ENCODE measurements at places on chromosomes 16 and 17.

DNA sequence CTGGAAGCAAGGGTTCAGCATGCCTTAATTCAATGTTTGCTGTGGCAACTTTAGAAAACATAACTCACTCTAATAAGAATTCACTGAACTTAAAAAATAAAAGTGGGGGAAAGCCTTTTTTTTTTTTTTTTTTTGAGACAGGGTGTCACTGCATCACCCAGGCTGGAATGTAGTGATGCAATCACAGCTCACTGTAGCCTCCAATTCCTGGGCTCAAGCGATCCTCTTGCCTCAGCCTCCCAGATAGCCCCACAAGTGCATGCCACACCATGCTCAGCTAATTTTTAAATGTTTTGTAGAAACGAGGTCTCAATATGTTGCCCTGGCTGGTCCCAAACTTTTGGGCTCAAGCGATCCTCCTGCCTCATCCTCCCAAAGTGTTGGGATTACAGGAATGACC, 243.9 kb downstream of the PARN start:
- no peak for DNase-seq

- no peak for DNase-seq
These were observed 2.8 kb downstream of the MYCBPAP start for GRCh38 chr17:50511058-50511457.

DNA sequence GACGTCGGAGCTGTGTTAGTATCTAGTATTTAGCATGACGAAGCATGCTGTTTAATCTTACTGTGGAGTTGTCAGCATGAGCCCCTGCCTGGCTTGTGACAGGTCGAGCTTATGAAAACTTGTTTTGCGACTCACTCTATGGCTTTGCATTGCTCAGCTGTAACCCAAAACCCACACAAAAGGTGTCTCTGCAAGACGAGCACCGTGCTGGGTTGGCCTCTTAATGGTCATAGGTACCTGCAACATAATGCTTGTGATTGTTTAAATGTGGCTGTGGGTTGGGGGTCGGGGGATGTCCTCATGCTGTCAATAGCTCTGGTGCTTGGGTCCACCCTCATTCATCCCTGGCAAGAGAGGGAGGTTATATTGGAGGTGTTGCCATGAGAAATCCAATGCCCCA, 5.4 kb downstream of the NTN1 start:
- DNase-seq: no peak

DNA sequence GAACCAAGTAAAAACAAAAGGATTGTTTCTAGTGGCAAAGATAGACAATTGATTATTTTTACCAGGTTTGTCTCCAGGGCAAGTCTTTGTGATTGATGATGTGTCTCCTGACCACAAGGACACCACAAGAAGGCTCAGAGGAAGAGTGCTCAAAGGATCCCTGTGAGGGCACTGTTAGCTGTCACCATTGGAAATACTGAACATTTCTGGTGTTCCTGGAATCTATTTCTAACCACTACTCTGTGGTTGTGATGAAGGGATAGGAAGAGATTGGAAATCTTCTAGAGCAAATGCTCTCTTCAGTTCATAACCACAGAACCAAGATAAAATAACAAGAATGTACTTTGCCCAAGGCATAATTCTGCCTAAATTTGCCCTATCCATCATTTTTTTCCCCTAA, 15.3 kb downstream of the RNF43 start:
- no peak for DNase-seq

- DNase-seq: no peak
These were observed 22.5 kb upstream of the MYO15B start for GRCh38 chr17:75565066-75565465.

DNA sequence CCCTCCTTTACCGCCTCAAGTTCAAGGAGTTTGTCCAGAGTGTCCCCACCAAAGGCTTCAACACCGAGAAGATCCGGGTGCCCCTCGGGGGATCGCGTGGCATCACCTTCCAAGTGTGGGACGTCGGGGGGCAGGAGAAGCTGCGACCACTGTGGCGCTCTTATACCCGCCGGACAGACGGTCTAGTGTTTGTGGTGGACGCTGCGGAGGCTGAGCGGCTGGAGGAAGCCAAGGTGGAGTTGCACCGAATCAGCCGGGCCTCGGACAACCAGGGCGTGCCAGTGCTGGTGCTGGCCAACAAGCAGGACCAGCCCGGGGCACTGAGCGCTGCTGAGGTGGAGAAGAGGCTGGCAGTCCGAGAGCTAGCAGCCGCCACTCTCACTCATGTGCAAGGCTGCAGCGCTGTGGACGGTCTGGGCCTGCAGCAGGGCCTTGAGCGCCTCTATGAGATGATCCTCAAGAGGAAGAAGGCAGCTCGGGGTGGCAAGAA, 1.1 kb downstream of the ARL4D start:
- no peak for DNase-seq

- DNase-seq: no peak
These were observed 467.3 kb downstream of the PMP22 start for GRCh38 chr17:14797801-14798200.

DNA sequence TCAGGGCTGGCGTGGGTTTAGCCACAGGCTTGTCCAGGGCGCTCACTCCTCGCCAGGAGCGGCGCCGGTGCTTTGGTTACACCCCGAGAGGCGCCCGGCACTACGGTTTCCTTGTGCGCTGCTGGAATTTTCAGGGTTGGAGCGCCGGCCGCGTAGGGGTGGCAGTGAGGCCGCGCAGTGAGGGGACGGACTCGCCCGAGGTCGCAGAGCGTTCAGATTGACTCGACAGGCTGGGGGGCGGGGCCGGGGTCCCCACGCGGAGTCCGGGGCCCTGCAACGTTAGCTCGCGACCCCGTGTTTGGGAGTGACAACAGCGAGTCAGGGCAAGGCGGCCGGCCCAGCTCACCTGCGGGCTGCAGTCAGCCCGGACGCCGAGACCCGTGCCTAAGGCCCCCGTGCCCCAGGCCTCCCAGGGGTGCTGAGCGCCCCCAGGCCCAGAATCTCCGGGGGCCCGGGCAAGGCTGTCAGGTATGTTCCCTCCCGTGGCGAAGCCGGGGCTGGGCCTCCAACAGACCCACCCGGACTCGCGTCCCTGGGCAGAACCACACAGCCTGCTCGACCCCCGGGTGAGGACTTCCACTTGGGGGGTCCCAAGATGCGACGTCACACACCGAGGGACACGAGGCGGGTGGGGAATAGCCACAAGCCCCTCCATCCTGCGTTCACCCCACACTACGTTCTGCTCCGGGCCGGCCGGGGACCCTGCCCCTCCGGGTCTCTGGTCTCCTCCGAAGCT, 1.3 kb upstream of the ACTG1 start:
- no peak for DNase-seq

GRCh38 chr17:81527591-81528383, at the start of gene FSCN2:
Gene FSCN2, plus strand, starts transcription at chr17:81528377. Its CDS starts 155 bp downstream, at chr17:81528532.
- DNase-seq: no peak

DNA sequence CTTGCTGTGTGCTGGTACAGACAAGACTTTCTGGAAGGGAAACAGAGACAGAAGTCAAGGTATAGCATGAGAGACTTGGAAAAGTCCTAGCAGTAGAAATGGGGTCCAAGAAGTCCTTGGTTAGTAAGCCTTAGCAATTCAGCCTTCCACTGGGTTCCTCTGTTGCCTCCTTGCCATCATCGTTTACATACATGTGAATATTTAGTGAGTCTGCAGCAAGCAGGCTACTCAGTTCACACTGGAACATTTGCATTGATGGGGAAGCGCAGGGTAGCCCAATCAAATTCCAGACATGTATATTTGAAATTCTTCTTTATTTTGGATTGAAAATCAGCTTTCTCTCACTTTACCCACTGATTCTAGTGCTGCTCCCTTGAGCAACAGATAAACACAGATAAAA, 27.1 kb downstream of the LIMD2 start:
- DNase-seq: no peak

DNA sequence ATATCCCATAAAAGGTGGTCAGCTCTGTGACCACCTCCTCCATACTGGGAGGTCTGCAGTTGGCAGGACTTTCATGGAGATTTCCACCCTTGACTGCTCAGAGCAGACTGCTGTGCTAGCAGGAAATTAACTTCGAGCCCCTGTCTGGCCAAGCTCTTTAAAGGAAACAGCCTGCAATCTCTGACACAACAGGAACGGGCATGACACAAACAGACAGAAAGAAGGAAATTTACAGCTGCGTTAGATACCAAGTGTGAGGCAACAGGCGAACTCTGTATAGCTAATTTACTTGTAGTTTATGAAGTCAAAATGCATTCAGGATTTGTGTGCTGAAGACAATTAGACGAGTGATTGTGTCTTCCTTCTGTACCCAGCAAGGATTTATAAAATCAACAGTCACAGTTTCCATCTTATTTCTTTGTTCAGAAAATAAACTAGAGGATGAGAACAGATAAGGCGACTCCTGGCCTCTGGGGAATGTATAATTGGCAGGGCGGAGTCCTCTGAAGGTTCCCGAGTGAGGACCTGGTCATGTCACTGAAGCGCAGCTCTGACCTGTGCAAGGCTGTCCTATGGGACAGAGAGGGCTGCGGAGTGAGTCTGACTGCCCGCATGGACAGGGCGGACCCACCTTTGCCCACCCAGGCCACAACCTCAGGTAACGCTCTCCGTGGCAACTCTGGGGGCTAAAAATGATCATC, 16.1 kb downstream of the WIPI1 start:
- DNase-seq: no peak

DNA sequence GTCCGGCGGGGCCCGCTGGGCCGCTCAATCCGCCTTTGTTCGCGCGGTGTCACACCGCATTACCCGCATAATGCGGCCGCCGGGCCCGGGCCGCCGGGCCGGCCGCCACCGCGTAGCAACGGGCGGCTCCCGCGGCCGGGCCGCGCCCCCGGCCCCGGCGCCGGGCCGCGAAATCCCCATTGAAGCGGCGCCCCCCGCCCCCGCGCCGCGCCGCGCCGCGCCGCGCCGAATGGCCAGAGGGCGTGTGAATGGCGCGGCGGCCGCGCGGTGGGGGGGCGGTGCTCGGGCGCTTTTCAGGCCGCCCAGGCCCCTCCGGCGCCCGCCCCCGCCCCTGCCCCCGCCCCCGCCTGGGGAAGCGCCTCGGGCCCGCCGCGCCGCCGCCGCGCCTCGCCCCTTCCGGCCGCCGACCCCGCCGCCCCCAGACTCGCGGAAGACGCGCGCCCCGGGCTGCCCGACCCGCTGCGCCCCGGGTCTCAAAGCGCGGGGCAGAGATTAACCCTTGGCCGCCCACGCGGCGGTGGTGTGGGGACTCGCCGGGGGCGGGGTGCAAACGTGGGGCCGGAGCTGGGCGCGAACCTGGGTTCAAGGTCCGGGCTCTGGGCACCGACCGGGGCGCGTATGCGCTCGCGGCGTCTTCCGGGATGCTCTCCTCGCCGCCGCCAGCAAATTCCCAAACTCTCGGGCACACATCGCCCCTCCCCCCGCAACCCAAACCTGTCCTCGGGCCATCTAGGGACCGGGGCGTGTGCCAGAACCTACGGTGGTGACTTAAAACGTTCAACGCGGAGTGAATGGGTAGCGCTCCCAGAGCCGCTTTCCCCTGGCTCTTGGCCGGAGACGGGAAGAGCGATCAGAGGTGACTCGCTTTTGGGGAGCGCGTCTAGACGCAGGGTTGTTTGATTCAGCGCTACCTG, 46.7 kb downstream of the WNT3 start:
- DNase-seq: peak; percentile 32

DNA sequence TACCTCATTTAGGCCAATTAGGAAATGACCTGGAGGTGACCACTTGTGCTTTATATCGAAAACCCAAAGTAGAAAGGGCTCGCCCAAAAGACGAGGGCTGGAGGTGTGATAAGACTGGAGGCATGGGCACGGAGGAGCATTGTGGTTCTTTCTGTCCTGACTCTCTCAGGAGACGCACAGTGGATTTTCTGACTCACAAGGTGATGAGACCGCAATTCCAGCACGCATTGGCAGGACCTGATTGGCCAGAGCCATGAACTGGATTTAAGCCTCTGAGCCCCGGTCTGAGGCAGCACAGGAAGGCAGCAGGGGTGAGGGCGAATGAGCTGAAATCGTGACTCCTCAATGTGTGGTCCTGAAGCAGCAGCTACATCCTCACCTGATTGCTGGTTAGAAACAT, 559.1 kb upstream of the SALL1 start:
- DNase-seq: no peak

GRCh38 chr17:39627047-39627711, 427 bp downstream of the PPP1R1B start:
- no peak for DNase-seq

GRCh38 chr17:69555056-69555455, 140.6 kb downstream of the MAP2K6 start:
- no peak for DNase-seq

GRCh38 chr16:4928227-4928626, 8.7 kb downstream of the PPL start:
- no peak for DNase-seq

DNA sequence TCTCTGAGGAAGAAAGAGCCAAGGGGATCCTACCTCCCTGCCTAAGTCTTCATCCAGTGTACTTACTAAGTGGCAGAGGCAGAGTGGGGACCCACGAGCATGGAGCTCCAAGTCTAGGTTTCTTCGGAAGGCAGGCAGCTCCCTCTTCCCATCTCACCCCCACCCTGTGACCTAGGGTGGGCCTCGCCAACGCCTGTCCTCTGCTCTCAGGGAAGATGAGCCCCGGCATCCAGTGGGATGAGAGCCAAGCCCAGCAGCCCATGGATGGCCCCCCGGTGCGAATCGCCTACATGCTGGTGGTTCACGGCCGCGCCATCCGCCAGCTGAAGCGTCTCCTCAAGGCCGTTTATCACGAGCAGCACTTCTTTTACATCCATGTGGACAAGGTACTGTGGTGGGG, 8.3 kb downstream of the XYLT2 start:
- no peak for DNase-seq

DNA sequence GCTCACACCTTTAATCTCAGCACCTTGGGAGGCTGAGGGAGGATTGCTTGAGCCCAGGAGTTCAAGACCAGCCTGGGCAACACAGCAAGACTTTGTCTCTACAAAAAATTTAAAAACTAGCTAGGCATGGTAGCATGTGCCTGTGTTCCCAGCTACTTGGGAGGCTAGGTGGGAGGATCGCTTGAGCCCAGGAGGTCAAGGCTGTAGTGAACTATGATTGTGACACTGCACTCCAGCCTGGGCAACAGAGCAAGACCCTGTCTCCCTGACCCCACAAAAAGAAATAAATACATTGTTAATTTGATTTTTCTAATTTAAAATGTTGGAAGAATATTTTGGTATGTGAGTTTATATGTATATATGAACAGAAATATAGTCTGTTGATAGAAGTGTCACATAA, 22.4 kb upstream of the PHAF1 start:
- DNase-seq: no peak

GRCh38 chr16:57938936-57939871, 31.7 kb downstream of the CNGB1 start:
- no peak for DNase-seq

GRCh38 chr17:37054894-37055293, 106.1 kb downstream of the AATF start:
- no peak for DNase-seq

DNA sequence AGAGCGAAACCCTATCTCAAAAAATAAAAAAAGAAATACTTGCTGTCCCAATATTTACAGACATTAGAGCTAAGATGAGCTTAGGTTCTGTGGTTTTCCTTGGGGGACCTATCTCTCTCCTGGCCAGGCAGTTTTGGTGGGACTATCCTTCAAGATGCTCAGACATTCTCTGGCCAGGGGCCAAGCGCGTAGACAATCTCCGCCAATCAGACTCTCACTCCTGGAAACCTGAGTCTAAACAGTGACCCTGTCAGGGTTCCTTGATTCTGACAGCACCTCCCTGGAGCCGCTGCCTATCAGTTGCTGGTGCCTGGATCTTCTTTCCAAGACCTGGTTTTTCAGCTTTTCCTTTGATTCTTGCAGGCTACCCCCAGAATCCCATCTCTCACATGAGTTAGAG, 45.6 kb downstream of the EMP2 start:
- no peak for DNase-seq
